Memory B cell (primary cell): ENCODE measurements at places on chromosomes 5 and 9.

DNA sequence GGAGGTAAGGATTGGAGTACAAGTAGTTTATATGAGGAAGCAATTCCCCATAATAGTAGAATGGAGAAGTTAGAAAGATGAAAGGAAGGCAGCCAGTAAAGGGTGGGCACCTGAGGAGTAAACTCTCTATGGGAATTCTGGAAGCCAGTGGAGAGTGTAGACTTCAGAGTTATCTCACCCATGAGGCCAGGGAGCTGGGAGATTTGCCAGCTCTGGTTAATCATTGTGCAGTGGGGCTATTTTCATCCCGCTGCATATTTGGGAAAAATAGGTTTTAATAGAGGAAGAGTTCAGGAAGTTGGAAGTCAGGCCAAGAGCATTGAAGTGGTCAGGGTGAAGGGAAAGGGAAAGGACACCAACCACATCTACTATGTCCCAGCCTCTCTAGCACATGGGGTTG lies 242.3 kb upstream of the BRINP1 start:
- DNase-seq, result no peak

DNA sequence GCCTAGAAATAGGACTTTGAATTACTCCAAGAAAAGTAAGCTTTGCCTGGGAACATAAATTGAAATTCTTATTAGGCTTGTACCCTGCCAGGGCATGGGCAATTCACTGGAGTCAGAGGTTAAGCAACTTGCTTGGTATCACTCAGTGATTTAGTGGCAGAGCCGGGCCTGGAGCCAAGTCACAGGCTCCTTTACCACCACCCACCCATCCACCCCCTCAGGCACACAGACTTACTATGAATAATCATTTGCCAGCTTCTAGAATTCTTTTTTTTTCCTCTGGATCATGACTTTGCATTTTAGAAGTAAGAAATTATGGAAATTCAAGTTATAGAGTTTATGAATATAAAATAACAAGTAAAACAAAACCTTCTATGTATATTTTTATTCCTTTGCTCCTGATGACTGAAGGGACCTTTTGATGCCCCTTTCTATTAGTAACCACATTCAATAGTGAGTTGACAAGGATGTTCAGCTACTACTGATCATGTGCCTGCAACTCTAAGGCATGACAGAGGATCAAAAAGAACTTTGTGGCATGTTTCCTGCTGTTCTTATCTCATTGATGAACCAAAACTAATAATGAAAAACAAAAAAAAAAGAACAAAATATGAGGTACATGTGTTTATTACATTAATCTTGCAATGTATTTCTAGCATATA lies 614.7 kb downstream of the TLR4 start:
- no peak for DNase-seq

DNA sequence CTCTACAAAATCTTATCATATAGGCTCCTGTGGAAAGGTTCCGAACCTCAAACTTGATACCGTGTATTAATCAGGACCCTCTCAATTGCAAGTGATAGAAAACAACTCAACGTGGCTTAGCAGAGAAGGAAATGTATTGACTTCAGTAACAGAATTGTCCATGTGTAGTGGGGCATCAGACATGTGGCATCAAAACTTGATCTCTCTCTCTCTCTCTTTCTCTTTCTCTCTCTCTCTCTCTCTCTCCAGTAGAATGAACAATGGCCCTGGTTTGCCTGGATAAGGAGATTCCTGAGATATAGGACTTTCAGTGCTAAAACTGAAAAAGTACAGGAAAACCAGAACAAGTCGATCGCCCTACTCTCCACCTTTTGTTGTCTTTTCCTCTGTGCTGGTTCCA lies 168.2 kb downstream of the DRD1 start:
- DNase-seq, result no peak

DNA sequence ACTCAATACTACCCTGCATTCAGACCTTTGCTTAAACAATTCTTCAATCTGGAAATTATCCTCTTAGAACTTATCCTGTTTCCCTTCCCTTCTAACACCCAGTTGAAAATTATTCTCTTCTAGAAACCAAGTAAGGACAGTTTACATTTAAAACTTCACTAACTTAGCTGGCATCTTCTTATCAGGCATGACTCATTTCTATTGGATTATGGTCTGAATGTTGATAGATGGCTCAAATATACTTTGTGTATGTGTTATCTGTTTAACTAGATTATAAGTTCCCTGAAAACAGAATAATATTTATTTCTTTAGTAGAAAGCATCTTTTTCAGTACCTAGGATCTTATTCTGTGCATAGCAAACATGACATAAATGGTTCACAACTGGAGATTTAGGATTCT lies 161.9 kb downstream of the PPP2R2B start:
- DNase-seq, result no peak

- DNase-seq, result no peak
These were observed 383.2 kb upstream of the SGCD start for GRCh38 chr5:155943516-155944407.

- no peak for DNase-seq
These were observed 30.4 kb downstream of the TNFSF8 start for GRCh38 chr9:114899995-114900394.

GRCh38 chr5:111685969-111686368 lies 71.0 kb downstream of the NREP start:
- DNase-seq, result no peak

DNA sequence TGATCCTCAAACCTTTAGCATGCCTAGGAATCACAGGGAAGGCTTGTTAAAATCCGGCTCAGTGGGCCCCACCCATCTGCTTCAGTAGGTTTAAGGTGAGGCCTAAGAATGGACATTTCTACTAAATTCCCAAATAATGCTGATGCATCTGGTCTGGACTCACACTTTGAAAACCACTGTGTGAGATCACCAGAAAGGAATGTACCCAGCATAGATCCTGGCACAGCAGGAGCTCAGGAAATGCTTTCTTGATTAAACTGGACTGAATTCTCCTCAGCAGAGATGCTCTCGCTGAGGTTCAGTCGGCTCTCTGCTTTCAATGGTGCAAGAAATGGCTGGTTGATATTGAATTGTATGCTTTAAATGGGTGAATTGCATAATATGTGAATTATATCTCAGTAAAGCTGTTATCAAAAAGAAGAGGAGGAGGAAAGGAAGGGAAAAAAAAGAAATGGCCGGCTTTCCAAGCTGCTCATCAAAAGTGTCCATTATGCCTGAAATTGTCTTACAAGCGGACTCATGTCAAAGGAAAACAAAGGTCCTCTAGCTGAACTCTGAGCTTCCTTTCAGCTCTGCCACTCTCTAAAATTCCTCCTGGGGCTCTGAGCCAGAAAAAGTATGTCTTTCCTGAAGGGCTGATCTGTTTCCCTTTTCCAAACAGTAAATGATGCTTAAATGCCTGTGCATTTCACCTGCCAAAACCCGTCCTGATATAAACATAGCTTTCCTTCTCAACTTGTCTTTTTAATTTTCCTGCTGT lies 77.6 kb upstream of the SAP30L start:
- no peak for DNase-seq

DNA sequence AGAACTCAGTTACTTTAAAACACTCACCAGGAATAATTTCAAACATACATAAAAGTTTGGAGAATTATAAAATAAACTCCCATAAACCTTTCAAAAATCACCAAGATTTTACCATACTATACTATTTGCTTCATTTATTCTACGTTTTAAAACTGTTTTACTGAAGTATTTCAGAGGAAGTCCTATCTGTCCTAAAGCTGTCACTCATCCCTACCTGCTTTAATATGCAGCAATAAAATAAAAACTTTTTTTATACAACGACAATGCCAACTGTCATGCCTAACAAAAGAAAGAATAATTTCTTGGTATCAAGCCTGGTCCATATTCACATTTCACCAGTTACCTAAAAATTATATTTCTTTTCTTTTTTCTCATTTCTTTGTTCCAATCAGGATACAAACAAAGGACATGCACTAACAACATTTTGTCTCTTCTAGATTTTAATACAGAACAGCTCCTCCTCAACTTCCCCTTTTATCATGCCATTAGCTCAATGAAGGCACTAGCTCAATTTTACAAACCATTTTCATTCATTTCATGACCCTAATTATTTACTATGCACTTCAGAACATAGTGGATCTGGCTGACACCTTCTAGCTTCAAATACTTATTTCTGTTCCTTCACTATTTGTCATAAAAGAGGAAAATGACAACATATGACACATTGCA lies 135.2 kb downstream of the GNAQ start:
- no peak for DNase-seq

DNA sequence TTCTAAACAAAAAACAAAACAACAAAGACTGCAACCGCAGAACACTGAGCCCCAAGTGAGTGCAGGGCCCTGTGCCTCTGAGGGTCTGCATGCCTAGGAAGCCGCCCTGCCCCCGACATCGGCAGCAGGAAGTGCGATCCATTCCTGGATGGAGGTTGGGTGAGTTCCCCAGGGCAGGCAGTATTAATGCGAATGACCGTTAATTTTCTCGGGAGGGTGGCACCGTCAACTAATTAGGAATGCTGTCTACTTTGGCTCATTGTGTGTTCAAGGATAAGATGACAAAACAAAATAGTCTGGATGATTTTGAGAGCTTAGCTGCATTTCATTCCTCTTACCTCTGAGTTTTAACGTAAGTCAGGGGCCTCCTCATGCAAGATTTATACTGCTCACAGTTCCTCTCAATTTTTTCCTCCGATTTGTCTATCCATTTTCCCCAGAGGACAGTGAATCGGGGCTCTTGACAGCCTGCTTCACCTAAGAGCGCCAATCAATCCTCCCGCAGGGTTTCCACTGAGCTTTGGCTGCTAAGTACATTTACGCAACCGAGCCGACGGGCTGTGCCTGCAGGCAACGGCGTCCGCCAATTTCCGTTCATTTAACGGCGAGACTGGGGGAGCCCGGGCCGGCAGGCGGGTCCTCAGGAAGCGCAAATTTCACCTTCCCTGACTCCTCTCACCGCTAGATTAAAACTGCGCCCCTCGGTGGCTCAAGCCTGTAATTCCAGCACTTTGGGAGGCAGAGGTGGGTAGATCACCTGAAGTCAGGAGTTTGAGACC lies 2.9 kb upstream of the NXNL2 start:
- DNase-seq, result no peak
